ENCODE measurements at places on chromosomes 16 and 17. TPM values are rescaled to one million over a fixed set of nuclear protein-coding genes. Genes with fewer than 3 reads are reported as not detected.

DNA sequence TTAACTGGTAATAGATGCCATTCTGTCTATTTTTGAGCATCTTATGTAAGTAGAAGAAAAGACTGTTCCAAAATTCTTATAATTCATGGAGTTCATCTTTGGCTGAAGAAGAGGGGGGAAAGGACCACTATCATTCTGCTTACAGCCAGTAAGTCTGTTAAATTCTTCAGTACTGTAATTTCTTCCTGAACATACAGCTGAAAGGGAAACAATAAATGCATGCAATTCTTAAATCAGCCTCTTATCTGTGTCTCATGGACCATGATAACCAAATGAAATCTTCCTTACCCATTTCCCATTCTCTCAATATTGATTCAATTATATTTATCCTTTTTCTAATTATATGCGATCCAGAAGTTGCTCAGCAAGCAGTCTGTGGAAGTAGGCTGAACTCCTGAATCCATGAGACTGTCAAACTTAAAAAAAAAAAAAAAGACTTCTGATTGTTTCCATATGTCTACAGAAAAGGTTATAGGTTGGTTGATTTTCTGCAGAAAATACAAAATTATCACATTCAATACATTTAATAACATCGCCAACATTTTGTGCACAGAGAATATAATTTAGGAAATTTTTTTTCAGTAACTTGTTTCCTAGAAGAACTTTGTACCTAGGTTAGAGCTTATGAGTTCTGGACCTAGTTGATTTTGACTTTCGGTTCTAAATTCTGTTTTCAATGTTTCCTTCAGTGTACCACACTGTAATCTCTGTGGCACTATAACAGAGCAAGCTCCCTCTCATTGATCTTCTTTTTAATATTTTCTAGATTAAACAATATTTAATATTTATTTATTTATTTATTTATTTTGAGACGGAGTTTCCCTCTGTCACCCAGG lies 1.2 kb upstream of the ABCA9 start:
- DNase-seq: no peak

DNA sequence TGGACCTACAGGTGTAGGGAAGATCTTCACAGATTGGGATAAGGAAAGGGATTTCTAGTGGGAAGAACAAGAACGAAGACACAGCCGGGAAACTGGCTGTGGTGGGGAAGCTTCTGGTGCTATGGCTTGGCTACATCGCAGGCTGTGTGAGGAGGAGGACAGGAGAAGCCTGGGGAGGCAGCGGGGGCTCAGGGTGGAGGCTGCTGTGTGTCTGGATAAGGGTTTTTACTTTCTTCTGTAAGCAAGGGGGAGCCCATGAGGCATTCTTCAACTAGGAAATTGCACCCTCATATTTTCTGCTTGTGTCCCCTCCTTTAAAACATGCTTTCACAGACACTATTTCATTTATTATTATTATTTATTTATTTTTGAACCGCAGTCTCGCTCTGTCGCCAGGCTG lies 2.9 kb upstream of the RHBDF2 start:
- DNase-seq: no peak

Gene SLC5A11
- not detected for total RNA-seq

DNA sequence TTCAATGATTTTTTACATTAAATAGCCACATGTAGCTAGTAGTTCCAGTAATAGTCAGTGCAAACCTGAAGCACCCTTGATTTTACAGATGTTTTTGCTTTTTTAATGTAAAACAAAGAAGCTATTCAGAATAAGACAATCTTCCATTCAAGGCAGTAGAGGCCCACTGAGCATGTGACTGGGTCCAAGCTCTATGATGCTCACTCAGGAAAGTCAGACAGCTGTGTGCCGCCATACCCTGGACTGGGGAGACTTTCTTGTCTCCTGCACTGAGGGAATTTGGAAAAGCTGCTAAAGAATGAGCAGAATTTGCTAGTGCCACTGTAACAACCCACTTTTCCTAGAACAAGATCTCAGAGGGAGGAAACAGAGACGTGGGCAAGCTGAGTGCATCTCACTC lies 11.5 kb downstream of the CENPN start:
- DNase-seq: no peak

- DNase-seq: no peak
These were observed 109.5 kb upstream of the EEF2KMT start for GRCh38 chr16:5207001-5207523.

GRCh38 chr17:59428916-59429485 lies 97.5 kb downstream of the YPEL2 start:
- DNase-seq: no peak

Gene FN3K
- 0.23 TPM for total RNA-seq

- DNase-seq: peak; percentile 79
These were observed 1.1 kb downstream of the VAT1 start for GRCh38 chr17:43020789-43021740.

Gene JUP
- total RNA-seq: not detected

DNA sequence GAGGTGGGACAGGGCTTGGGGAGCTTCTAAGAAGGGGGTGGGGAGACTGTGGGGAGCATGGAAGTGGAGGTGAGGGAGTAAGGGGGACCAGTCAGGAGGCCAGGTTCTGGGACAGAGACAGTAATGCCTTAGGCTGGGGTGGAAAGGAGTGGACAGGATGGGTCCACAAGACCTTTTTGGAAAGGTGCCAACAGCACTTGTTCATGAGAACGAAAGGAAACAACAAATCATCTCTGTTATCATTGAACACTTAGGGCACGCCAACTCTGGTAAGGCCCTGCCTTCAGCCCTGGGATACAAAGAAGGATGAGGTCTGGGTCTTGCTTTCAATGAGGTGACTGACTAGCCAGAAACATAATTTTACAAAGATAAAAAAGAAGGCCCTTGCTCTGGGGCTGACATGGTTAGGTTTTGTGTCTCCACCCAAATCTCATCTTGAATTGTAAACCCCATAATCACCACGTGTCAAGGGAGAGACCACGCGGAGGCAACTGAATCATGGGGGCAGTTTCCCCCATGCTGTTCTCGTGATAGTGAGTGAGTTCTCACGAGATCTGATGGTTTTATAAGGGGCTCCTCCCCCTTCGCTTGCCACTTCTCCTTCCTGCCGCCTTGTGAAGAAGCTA lies 113.8 kb downstream of the SLC39A11 start:
- no peak for DNase-seq

GRCh38 chr17:11898526-11899235 lies 98.6 kb downstream of the ZNF18 start:
- no peak for DNase-seq

GRCh38 chr16:180101-180675 lies at the start of gene HBQ1:
Gene HBQ1 (plus strand): TSS chr16:180459. CDS start chr16:180487, 28 bp downstream.
- DNase-seq: no peak

Measured in LHCN-M2 (cell line).